Large intestine (tissue), 12 donors: ENCODE measurements at places on chromosomes 2 and 18.

DNA sequence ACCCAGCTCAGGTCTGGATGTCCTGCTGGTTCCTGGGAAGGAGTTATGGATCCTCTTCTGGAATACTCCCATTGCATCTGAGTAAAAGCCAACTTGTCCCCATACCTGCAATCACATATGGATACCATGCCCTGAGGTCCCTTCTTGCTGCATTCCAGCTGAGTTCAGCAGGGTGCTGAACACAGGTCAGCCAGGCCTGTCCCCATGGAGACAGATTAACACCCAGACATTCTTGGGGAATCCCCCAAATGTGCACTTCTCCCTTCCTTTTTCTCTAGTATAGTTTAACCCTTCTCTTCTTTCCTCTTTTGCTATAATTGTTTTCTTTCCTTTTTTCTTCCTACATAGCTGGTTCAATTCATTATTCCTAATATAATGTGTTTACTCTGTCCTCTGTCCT, 799.6 kb upstream of the HS6ST1 start:
- DNase-seq, result no peak

GRCh38 chr2:36915627-36916026, 50.7 kb downstream of the STRN start:
- peak; percentile 50 for DNase-seq

GRCh38 chr2:85371045-85371444, 16.5 kb downstream of the ELMOD3 start:
- DNase-seq, result no peak

DNA sequence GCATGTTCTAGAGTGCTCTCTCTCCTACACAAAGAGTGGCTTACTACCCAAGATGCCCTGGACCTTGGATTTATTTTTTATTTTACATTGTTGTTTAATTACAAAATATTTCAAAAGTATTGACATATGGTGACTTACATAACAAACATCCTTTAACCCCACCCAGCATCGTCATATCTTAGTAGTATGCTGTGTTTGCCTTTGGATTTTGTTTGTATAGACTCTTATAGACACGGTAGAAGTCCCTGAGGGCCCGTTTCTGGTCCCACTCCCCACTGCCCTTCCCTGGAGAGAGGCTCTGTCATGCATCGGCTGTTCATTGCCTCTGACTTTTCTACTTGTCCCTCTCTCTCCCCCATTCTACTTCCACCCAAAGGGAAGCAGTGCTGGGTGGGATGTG, 112.0 kb downstream of the ZBTB7C start:
- no peak for DNase-seq

DNA sequence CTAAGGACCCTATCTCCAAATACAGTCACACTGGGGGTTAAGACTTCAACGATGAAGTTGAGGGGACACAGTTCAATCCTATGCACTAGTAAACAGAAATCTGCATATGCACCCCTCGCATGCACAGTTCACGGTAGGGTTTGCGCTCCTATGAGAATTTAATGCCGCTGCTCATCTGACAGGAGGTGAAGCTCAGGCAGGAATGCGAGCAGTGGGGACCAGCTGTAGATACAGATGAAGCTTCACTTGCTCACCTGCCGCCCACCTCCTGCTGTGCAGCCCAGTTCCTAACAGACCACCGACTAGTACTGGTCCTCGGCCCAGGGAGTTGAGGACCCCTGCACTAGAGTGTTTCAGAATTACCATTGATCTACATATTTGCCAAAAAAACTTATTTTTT, 40.0 kb upstream of the FAHD2A start:
- no peak for DNase-seq

- DNase-seq, result no peak
Observed at GRCh38 chr18:47931718-47932103, 1.3 kb upstream of the SMAD2 start.

DNA sequence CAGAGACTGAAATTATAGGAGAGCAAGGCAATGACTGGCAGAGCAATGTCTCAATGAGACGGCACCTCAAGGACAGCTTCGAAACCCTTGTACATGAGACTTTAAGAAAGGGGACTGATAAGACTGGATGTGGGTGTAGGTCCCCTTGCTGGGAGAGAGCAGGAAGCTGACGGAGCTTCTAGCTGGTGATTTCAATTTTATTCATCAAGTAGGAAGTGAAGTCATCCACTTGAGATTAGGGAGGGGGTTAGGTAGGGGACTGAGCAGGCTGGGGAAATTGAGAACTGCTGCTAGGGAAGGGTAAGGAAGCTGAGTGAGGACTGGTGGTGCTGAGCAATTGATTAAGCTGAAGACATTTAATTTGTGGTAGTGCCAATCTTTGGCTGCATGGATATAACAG, 99.5 kb upstream of the ITGB6 start:
- no peak for DNase-seq

DNA sequence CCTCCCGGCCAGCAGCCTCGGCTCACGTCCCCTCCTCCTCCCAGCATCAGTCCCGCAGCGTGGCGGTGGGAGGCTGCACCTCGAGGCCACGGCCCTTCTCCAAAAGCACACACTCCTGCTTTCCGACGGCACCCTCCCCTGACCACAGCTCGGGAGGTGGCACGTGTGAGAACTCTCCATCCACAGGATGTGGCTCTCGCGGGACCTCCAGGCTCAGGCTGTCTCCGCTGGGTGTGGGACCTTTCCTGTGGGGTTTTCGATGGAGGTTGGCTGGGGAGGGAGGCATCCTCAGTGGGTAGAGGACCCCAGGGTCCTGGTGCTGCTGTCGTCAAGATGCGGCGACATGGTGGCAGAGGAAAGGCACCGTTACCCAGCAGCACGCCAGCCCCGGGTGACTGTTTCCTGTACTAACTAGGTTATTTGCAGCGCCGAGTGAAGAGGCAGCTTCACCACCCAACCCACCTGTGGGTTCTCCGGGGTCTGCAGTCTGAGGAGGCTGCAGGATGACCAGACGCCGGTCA, 42.8 kb upstream of the KCNG2 start:
- no peak for DNase-seq

DNA sequence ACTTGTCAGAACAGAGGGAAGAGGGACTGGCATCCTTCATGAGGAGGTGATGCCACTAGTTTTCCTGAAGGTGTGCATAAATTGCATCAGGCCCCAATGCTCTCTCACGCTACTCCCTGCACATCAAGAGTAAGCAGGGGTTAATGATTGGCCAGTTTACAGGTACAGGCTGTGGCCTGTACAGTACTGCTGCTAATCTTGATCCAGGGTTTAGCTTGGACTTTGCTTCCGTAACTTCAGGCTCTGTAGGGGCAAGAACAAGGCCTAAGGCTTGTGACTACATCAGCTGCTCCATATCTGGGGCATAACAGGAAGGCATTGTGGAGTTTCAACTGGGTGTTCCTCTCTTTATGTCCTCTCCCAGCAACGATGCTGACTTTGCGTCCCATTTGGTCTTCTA, 96.8 kb upstream of the FZD7 start:
- DNase-seq, result peak; percentile 95

GRCh38 chr2:127321303-127321702, 27.4 kb upstream of the ERCC3 start:
- no peak for DNase-seq

DNA sequence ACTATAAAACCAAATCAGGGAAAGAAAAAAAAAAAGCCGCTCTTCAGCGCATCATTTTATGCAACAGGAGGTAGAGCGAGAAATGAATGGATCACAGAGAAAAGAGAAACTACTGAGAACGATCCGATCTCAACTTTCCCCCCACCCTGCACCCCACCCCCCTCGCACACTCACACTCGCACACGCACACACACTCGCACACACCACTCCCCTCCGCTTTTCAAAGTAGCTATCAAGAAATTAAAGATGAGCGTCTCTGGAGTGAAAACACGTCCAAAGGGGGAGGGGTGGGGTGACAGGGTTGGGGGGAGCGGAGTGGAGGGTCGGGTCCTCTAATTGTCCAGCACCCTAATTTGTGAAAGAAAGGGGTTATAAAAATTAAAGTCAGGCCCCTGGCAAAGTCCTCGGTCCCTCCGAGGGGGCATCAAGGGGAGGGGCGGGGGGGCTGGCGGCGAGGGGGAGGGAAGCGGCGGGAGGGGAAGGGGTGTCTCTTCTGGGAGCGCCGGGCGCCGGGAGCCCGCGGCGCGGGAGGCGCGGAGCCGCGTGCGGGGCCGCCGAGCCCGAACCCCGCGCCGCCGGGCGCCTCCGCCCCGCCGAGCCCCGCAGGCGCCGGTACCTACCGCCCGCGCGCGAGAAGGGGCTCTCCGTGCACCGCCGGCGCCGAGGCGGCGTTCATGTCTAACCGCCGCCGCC, 428 bp downstream of the TCF4 start:
- no peak for DNase-seq

GRCh38 chr2:69177785-69178636, 165.0 kb downstream of the ANTXR1 start:
- DNase-seq, result peak; percentile 68

- DNase-seq, result peak; percentile 28
Observed at GRCh38 chr18:10247021-10247741, 207.3 kb upstream of the APCDD1 start.

GRCh38 chr2:121066526-121066925, 218.5 kb downstream of the TFCP2L1 start:
- no peak for DNase-seq

DNA sequence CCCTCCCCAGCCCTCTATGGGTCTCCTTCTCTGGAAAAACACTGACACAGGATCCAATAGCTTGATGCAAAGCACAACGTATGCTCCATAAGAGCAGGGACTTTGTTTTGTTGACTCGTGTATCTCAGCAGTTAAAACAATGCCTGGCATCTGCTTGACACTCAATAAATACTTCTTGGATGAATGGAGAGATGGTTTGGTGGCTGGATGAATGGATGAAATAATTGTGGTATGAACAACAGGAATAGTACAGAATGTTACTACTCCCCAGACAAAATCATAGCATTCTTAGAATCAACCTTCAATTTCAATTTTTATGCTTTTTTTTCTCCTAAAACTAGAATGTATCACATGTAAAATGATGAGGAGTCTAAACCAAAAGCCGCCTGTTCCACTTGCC, 57.4 kb downstream of the KCNE4 start:
- DNase-seq, result no peak

- no peak for DNase-seq
Observed at GRCh38 chr2:234577191-234577590, 80.3 kb upstream of the ARL4C start.

DNA sequence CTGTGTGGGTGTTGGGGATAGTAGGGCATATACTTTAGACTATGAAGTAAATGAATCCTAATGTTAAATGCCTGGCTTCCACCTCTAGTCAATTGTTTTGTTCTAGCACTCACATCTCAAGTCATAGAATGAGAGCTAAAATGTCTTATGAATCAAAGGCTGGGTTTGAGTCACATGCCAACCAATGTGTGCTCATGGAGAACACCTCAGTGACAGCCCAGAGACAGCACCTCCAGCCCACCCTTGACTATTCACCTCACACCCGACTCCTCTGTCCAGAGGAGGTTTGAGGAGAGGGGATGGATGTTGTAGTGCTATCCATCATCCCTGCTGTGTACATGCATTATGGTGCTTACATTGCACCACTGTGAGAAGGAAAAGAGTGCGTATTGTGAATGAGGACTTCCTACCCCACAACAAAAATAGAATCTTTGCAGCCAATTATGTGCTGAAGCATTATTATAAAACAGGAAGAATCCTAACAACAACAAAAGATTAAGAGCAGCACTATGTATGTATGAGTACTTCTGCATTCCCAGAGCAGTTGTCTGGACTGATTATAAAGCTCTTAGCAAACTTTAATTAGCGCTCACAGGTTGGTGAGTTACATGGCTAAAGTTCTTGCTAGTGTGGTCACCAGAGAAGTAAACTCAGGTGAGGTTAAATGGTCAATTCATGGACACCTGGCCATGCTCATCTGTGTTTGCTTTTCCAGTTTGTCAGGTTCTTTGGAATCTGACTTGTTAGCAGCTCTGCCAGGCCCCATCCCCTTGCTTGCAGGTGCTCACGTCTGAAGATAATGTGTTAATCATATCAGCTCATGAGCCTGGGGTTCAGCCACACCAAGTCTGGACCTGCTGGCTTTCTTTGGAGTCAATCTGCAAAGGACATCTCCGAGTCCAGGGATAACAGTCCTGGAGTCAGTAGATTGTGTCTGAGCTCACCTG, 55.3 kb upstream of the NABP1 start:
- DNase-seq, result peak; percentile 63

- DNase-seq, result no peak
Observed at GRCh38 chr2:217887841-217888701, 114.7 kb downstream of the TNS1 start.

DNA sequence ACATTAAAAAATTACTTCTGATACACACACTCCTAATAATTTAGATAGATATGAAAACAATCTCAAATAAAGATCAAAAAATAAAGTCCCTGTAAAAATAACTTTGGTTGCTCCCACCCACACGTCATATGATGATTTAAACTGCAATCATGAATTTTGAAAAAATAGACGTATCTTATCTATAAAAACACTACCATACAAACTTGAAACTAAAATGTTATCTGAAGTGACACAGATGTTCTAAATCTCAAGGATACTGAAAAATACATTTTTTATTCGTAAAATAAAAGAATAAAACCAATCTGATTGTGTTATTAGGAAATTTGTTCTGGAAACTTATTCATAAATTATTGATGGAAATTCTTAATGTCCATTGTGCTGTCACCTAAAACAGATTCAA, 8.1 kb upstream of the BOLA3 start:
- no peak for DNase-seq

GRCh38 chr18:12968619-12969018, 20.8 kb downstream of the SEH1L start:
- no peak for DNase-seq

- no peak for DNase-seq
Observed at GRCh38 chr2:40534528-40534927, 82.6 kb upstream of the SLC8A1 start.

DNA sequence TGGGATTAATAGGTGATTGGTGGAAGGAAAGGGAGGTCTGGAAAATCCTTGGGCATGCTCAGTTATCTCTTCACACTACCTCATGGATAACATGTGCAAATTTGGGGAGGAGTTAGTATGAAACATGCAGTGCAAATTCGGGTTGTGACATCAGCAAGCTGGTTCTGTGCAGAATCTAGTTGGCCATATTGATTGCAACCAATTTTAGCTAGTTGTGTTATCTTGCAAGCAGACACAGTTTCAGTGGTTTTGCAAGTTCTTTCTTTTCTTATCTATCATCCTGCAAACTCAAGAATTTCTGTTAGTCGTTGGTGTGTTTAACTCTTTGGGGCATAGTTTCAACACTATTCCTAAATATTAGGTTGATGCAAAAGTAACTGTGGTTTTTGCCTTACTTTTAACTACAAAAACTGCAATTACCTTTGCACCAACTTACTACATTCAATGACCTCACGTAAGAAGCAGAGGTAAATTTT, 135.4 kb downstream of the PTH2R start:
- no peak for DNase-seq
